CD4-positive, alpha-beta memory T cell (primary cell): ENCODE measurements at places on chromosomes 7 and 10. TPM values are rescaled to one million over a fixed set of nuclear protein-coding genes. Genes with fewer than 3 reads are reported as not detected.

CHAT gene
- polyA plus RNA-seq: not detected

KLHL7 gene
- polyA plus RNA-seq: 30.5 TPM

HECTD2 gene
- polyA plus RNA-seq: 0.37 TPM

HOXA9 gene
- polyA plus RNA-seq: not detected

OR2A1 gene
- polyA plus RNA-seq: 0.59 TPM

GIMAP2 gene
- 90.0 TPM for polyA plus RNA-seq

KNDC1 gene
- not detected for polyA plus RNA-seq

PHKG1 gene
- 0.53 TPM for polyA plus RNA-seq
